ENCODE measurements at places on chromosomes 12 and 14.

DNA sequence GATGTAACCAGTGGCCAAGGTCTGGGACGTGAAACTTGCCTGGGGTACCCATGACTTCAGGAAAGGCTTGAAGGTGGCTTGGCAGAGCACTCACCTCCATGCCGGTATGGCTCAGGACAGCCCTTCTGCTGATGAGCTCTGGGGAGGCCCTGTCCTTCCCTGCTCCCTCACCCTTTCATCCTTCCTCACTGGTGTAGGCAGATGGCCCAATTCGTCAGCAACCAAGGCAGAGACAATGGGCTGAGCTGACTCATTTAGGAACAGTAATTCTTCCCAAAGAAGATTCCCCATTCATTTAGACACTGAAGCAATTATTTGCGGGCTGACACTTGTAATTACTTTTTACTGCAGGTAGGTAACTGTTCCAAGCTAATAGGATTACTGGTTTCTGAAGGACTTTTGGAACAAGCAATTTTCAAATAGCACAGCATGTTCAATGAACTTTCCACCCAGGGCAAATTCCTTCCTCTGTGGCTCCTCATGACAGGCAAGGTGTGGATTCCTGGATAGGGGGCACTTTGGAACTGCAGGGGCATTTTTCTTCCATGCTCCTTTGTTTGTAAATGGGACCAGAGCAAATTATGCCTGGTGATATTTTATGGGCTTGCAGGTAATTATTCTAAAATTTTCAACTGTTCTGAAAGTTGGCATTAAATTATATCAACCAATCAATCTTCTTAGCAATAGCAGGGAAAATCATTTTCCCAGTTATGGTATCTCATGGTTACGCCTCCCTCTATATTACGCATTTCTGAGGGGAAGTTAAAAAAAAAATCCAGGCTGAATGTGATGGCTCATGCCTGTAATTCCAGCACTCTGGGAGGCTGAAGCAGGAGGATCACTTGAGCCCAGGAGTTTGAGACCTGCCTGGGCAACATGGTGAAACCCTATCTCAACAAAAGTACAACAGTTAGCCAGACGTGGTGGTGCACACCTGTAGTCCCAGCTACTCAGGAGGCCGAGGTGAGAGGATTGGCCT lies 24.1 kb upstream of the NRDE2 start:
- no peak for DNase-seq

- no peak for DNase-seq
These were observed 6.7 kb downstream of the PAPOLA start for GRCh38 chr14:96508900-96509299.

DNA sequence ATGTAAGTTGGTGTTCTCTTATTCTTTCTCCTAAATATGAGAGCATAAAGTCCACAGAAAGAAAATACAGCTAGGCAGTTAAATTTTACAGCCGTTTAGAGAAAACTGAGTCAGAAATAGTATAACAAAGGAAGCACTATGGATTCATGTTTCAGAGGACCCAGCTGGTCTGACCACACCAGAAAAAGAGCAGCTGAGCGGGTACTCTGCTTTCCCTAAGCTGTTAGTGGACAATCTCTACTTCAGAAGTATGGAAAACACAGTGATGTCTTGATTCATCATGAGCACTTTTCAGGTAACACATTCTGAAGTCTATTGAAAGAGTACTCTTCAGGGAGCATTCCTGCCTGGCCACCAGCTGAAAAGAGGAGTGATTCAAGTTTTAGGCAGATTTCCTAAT lies 12.4 kb downstream of the PPM1H start:
- DNase-seq, result no peak

DNA sequence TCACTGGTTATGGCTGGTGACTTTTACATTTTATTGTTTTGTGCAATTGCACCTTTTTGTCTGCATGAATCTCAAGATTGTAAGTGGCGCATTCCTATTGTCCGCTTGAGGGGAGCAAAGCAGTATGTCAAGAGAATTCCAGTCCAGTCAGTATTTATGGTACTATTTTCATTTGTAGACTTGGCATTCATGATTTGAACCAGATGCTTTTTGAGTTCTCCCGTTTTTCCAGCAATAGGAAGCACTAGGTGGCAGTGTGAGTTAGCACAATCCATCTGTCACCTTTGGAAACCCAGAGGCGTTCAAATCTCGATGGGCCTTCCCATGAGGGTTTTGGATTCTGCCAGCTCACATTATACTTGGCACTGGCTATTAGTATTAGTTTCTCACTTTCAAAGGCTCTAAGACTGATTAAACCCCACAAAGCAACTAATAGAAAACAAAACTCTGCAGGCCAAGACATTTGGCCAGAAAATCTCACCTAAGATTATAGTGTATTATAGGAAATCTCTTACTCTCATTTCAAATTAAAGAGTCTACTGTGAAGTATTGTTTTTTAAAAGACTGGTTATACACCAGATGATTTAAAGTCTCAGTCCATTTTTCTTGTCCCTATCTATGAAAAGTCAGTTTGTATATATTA lies 2.2 kb downstream of the DACT1 start:
- DNase-seq, result no peak

- no peak for DNase-seq
These were observed 138.9 kb downstream of the PIK3C2G start for GRCh38 chr12:18400186-18400585.

GRCh38 chr12:102171951-102172350 lies 25.7 kb downstream of the PMCH start:
- DNase-seq, result no peak

DNA sequence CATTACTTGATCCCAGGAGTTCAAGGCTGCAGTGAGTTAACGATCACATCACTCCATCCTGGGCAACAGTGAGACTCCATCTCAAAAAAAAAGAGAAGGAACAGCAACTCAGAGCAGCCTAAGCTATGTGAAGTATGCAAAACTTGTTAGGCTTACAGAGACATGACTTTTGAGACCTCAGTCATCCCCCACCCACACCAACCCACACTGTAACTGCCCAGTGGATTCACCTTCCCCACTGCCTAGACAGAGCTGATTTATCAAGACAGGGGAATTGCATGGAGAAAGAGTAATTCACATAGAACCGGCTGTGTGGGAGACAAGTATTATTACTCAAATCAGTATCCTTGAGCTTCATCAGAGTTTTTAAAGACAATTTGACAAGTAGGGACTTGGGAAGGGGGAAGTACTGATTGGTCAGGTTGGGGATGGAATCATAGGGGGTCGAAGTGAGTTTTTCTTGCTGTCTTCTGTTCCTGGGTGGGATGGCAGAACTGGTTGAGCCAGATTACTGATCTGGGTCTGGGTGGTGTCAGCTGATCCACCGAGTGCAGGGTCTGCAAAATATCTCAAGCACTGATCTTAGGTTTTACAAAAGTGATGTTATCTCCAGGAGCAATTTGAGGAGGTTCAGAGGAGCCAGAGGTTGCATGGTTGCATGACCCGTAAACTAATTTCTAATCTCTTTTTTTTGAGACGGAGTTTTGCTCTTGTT lies 6.2 kb upstream of the WDR89 start:
- no peak for DNase-seq

GRCh38 chr14:71441126-71441525 lies 491.1 kb upstream of the RGS6 start:
- DNase-seq, result no peak

GRCh38 chr12:98002887-98003493 lies 512.4 kb upstream of the TMPO start:
- no peak for DNase-seq

GRCh38 chr14:65255029-65255545 lies 152.8 kb upstream of the MAX start:
- DNase-seq, result no peak

Measured in activated CD4-positive, CD25-positive, alpha-beta regulatory T cell treated with anti-CD3 and anti-CD28 coated beads, Interleukin-2, amount 50 U/mL, for 72 hours (primary cell).